NCI-H1417 treated with DMSO at 0.1 percent for 48 hours (cell line): ENCODE measurements at places on chromosomes 6 and 20.

DNA sequence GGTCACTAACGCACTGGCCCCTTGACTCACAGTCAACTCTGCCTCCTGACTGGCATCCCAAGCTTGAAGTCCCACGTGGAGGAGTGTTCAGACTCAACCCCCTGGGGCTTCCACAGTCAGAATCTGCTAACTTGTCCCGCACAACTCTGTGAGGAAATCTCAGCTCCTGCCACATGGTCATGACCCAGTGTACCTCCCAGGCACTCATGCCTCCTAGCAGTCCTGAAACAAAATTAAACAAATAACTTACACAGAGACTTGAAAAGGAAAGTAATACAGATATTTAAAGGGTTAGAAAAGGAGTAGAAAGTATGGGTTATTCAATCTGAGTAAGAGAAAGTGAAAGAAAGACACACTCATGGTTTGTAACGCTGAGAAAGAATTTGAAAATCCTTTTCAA is 134.9 kb downstream of the GMDS start:
- DNase-seq = no peak

GRCh38 chr6:134753001-134753400 is 196.9 kb downstream of the ALDH8A1 start:
- no peak for DNase-seq

- DNase-seq = no peak
These were observed 47.2 kb upstream of the TMEM244 start for GRCh38 chr6:129908356-129908755.

DNA sequence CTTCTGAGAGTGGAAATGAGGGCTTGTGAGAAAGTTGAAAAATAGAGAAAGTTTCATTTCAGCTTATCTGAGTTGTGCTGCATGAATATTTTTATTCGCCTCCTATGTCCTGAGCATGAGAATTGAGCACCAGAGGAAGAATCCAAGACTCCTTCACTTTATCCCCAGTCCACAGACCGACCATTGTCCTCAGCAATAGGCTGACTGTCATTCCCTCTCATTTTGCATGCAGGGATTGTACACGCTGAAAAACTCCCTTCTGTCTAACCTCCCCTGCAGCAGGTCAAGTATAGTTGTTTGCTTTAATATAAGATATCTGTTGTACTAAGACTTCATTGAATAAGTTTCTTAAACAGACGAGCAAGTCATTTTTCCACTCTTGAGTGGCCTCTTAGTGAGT is 437.6 kb downstream of the PRKN start:
- DNase-seq = no peak

DNA sequence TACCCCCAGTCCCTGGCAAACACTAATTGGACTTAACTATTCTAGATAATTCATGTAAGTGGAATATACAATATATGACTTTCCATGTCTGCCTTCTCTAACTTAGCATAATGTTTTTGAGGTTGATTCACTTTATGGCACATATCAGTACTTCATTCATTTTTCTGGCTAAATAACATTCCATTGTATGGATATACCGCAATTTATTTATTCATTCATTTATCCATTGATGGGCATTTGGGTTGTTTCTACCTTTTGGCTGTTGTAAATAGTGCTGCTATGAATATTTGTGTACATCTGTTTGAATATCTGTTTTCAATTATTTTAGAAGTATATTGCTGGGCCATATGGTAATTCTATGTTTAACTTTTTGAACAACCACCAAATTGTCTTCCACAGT is 616.3 kb downstream of the UTRN start:
- DNase-seq = no peak

DNA sequence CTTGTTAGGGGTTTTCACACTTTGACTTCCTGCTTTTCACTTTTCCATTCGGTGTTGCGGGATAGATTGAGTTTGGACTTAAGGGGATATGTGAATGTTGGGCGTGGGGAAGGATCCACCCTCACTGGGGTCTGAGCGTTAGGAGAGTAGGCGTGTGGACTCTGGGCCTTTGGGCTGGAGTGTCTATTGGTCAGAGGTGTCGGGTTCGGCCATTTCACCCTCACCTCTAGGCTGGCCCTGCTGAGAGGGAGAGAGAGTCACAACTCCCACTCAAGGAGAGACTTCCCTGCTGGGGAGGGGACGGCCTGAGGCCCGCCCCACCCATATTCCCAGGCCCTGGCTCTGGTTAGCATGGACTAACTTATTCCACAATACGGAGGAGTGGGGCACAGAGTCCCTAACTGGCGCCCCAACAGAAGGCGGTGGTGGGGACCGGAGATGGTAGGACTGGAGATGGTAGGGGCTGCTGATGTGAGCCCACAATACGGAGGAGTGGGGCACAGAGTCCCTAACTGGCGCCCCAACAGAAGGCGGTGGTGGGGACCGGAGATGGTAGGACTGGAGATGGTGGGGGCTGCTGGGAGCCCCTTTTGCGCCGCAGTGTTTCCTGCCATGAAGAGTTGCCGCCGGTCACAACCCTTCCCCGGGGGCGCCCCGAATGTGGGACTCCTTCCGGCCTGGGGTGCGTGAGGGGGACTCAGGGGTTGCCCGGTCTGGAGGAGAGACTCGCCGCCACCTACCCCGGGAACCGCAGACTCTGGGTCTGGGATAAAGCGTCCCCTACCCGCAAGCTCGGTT is 1.4 kb upstream of the PTPRA start:
- no peak for DNase-seq

DNA sequence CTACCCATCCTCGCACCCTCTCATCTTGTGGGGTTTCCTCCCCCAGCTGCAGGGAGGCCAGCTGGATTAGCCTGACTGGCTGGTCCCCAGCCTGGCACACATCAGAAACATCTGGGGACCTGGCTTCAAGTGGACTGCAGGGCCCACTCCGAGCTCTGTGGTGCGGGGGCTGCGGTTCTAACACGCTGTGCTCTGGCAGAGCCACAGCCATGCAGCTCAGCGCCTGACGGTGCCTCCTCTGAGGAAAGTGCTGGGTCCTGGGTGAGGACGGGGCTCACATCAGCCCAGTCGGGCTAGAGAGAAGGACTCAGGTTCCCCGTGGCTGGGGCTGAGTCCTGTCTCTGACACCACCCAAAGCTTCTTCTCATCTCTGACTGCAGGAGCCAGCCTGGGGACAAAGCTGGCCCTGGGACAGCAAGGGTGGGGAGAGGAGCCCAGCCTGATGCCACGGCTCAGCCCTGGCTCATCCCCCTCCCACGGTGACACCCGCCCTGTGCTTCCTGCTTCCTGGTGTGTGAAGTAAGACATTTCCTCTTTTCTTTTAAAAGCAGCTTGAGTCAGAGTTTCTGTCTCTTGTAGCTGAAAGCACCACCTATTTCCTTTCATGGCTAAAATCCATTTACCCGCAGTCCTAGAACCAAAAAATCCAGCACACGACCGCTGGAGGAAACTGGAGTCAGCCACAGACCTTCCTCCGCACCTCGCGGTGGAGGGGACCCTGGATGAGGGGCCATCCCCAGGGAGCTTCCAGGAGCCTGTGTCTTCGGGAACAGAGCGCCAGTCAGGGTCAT is 127.4 kb upstream of the AFDN start:
- DNase-seq = no peak

- DNase-seq = no peak
These were observed 2.4 kb downstream of the PRDM13 start for GRCh38 chr6:99608886-99609482.

- no peak for DNase-seq
These were observed 22.7 kb downstream of the TFEB start for GRCh38 chr6:41712651-41713103.

DNA sequence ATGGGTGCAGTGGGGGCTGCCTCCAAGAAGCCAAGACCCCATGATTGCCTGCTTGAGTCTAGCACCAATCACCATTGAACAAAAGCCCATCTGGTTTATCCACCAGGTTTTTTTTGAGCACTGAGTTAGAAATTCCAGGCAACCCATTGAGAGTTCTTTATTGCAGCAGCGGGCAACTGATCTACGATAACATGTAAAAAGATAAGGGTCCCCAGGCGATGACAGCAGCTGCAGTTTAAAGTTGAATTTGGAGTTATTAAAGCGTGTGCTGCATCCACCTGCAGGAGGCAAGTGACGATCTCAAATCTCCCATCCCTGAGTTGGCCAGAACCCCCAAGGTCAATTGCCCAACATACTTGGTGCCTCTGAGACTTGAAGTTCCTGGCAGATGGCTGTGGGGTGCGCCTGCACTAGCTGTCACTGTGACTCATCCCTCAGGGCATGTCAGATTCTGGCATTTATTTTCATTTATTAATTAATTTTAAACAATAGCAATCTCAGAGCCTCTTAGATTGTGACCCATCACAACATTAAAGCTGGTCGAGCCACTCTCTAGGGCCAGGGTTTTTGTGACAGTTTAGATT is 290.4 kb upstream of the SULF2 start:
- no peak for DNase-seq

- no peak for DNase-seq
These were observed 420 bp upstream of the MCCD1 start for GRCh38 chr6:31528307-31528777.

DNA sequence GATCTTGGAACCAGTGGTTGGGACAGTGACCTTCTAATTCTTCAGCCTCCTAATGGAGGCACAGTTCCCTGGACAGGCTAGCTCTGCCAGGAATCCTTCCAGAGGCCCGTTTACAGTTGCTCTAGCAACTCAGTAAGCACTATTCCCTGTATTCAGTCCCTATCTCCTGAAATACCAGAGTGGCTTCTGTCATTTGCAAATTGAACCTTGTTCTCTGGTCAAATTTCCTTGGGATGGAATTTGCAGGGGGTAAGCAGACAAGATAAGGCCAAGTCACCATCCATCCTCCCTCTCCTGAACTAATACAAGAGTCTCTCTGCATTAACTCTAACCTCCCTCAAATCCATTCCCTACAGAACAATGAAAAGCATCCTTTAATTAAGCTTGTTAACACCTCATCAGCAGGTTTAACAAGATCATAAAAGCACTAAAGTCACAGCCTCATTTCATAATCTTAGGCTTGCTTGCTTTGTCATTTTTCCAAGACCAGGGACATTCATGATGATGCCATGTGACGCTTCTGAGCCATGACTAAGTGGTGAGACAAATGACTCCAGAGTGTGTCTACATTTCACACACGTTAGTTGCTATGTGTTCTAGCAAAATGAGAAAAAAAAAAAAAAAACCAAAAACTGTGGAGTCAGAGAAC is 37.1 kb downstream of the SLC22A23 start:
- no peak for DNase-seq

DNA sequence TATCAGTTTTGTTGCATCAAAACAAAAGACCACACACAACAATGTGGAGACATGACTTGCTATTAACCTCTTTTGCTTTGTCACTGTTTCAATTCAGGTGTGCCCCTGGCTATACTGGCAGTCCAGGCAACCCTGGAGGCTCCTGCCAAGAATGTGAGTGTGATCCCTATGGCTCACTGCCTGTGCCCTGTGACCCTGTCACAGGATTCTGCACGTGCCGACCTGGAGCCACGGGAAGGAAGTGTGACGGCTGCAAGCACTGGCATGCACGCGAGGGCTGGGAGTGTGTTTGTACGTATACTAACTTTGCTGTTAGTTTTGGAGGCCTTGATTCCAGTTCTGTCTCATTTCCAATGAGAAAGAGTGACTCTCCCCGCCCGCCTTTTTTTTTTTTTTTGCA is 356.9 kb downstream of the ARHGAP18 start:
- no peak for DNase-seq

DNA sequence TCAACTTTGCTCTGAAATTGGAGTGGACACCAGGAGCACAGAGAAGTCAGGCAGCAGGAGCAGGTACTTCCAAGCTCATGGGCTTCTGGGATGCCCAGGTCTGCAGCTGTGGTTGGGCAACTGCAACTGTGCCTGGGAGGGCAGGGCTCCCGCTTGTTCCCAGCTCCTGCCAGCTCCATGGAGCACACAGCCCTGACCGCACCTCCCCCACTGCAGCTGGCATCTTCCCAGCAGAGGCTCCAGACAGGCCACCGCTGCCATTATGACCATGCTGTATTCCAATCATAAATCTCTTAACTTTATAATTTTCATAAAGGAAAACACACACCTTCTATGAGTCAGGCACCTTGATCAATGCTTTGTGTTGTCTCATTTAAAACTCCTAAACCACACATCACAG is 36.9 kb downstream of the STK38 start:
- no peak for DNase-seq

- DNase-seq = no peak
These were observed 7.4 kb downstream of the FKBP5 start for GRCh38 chr6:35681298-35681697.

- DNase-seq = no peak
These were observed 394.5 kb upstream of the SLC35B3 start for GRCh38 chr6:8829796-8830195.

GRCh38 chr6:168200571-168201134 is 118.9 kb downstream of the DACT2 start:
- DNase-seq = no peak

DNA sequence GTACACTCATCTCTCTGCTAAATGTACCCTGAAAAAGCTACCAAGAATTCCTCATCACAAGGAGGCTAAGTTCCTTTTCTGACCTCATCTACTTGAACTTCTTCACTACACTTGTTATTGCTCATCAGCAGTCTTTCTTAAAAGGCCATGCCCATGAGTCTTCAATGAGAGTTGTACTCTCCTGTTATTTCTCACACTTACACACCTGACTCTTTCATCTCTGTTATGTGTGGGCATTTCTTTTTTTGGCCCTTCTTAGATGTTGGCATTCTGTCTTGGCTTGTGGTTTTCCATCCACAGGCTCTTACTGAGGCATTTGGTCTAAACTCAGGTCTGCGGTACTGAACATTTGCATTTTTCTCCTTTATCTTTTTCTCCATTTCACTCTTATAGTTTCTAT is 10.7 kb upstream of the SLC17A1 start:
- DNase-seq = no peak

- no peak for DNase-seq
These were observed 33.7 kb downstream of the RPF2 start for GRCh38 chr6:111015389-111016124.

GRCh38 chr20:31969991-31970390 is 2.0 kb downstream of the XKR7 start:
- no peak for DNase-seq

GRCh38 chr6:11432713-11433450 is 104.7 kb upstream of the TMEM170B start:
- no peak for DNase-seq

DNA sequence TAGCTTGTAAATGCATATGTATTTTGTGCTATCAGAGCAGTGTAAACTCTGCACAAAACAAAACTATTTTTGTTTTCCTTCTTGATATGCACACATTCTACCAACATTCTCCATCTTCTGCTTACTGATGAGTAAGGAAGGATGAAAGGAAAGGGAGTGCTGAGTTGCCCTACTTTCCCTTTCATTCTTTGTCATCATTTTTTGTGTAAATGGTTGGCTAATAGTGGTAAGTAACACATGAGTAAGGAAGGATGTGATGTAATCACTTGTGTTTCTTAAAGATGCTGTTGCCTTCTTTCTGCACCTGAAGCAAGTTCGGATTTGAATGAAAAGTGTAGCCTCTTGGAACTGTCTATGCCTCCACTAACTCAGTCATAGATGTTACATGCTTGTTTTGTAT is 4.6 kb upstream of the REV3L start:
- no peak for DNase-seq
